Muscle of arm (tissue), 14 donors: ENCODE measurements at places on chromosomes 5 and 9.

DNA sequence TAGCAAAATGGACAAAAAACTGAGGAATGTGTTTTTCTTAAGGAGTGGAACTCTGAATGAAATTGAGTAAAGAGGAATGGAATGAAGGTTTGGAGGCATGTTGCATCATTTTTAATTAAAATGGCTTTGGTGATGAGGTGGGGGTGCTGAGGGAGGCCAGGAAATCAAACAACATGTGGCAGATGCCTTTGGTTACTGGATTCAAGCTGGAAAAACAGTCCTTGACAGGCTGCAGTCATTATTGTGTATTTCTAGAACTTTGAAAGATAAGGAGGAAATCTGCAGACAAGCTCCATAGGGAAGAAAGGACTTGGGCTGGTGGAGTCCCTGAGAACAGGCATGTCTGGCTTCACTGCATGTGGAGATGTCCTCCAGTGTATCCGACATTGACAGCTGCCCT is 203.5 kb upstream of the HAPLN1 start:
- no peak for DNase-seq

GRCh38 chr9:85062385-85063022 is 393.0 kb downstream of the NTRK2 start:
- DNase-seq = no peak

- DNase-seq = no peak
These were observed 592.9 kb downstream of the SEMA5A start for GRCh38 chr5:8953016-8953415.

DNA sequence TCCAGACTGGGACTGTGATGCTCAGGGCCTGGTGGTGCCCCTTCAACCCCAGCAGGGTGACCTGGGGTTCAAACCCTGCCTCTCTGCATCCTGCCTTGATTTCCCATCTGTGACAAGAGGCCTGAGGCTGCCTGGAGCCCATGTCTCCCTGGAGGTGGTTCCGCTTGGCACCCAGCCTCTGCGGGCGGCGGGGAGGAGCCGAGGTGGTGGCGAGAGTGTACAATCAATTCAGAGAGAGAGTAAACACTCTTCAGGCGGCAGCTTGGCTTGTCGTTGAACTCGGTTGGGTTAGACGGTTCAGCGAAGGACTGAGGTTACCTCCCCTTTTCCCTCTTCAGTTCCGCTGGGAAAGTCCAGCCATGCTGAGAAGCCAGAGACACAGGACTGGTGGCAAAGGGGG is 39.3 kb downstream of the NTNG2 start:
- no peak for DNase-seq

DNA sequence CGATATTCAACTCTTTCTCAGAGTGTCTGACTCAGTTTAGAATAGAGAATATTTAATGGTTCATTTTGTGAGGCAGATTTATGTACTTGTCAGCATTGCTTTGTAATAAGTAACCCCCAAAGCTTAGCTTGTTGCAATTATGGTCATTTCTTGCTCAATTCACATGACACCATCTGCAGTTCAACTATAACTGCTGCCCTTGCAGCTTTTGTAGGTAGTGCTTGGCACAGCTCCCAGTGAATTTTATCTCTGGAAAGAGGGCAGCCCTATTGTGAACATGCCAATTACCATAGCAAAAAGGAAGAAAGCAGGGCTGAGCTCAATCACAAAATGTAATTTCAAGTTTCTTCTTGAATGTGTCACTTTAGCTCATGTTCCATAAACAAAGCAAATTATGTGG is 1587.7 kb upstream of the ACO1 start:
- no peak for DNase-seq

DNA sequence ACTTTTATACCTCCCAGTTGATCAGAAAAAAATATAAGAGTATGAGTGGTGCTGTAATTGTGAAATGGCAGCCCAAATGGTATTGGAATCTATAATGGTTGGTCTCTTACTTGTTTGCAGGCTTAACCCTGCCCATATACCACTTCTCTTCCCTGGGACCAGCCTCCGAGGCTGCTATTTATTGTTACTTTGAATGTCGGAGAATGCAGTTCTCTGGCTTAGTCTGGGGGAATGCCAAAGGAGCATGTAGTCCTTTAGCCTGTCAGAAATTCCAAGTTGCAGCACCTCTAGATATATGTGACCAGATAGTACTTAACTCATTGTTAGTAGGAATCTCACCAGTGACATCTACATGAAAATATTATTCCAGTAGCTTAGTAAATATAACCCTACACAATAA is 47.5 kb downstream of the SLC44A1 start:
- no peak for DNase-seq
